ENCODE measurements at places on chromosomes 16 and 17. TPM values are rescaled to one million over a fixed set of nuclear protein-coding genes. Genes with fewer than 3 reads are reported as not detected.

DNA sequence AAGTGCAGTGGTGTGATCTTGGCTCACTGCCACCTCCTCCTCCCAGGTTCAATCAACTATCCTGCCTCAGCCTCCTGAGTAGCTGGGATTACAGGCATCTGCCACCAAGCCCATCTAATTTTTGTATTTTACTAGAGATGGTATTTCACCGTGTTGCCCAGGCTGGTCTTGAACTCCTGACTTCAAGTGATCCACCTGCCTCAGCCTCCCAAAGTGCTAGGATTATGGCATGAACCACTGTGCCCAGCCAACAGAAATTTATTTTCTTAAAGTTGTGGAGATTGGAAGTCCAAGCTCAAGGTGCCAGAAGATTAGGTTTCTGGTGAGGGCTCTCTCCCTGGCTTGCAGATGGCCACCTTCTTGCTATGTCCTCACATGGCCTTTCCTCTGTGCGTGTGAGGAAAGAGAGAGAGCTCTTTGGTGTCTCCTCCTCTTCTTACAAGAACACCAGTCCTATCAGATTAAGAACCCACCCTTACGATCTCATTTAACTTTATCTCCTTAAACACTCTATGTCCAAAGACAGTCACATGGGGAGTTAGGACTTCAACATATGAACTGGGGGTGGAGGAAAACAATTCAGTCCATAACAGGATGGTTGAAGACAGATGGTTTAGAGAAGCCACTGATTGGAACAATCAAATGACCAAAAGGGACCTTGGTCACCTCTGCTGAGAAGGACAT is 31.8 kb downstream of the C16orf82 start:
- H3K36me3 ChIP-seq: no peaks in the 10 kb centered on the region
- no peaks in the 10 kb centered on the region for H3K27me3 ChIP-seq
- no peak overlapping the region for H3K4me3 ChIP-seq
- H3K27ac ChIP-seq: no peak overlapping the region

The ZNF385C gene
- total RNA-seq: 1.0 TPM

- no peaks in the 10 kb centered on the region for H3K27me3 ChIP-seq
- H3K4me3 ChIP-seq: no peak overlapping the region
- DNase-seq: no peak
- no peak overlapping the region for H3K27ac ChIP-seq
These were observed 1.5 kb downstream of the CDYL2 start for GRCh38 chr16:80802902-80803301.

DNA sequence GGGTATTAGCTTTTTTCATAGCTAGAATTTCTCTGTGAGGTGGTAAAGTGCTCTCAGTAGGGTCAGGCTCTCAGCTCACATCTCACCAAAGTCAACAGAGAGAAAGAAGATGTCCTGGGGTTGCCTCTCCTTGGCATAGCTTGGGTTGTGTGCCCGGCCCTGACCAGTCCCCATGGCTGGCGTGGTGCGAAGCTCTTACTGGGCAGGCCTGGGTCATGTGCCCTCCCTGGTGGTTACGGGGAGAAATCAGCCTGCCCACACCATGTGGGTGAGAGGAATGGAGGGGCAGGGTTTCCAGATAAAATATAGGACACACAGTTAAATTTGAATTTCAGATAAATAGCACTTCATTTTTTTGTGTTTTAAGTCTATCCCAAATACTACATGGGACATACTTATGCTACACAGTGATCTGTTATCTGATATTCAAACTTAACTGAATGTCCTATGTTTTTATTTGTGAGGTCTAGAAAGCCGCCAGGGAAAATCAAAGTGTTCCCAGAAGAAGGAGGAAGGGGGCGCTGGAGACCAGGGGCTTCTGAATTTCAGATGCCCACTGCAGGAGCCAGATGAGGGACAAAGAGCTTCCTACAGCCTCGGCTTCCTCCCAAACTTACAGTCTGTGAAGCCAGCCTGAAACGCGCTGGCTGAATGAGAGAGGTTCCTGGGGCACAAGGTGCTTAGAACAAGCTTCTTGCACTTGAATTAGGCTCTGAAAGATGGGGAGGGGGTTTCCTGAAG is 45.4 kb downstream of the NKD1 start:
- H3K36me3 ChIP-seq: no peaks in the 10 kb centered on the region
- H3K4me3 ChIP-seq: no peak overlapping the region
- no peaks in the 10 kb centered on the region for H3K27me3 ChIP-seq
- no peak overlapping the region for H3K27ac ChIP-seq

The AGRP gene
- not detected for total RNA-seq

DNA sequence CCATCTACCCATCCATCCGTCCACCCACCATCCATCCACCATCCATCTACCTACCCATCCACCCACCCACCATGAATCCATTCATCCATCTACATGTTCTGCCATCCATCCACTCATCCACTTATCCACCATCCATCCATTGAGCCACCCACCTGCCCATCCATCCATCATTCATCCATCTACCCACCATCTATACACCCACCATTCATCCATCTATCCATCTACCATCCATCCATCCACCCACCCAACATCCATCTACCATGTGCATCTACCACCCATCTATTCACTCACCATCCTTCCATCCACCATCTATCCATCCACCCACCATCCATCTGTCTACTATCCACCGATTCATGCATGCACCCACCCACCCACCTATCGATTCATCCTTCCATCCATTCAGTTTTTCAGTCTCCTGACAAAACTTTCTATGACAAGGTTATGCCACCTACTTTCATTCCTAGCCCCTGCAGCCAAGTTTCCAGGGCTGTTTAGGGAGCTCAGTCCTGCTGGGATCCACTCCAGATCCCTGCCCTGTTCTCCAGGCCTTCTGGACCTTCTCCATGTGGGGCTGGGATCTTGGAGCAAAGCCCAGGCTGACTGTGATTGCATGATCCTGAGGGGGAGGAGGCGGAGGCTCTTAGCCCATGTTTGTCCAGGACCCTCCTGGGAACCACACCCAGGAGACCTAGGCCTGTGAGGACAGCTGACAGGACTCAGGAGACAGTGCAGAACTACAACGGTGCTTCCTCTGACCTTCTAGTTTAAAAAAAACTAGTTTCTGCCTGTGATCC is 27.4 kb downstream of the BCO1 start:
- no peaks in the 10 kb centered on the region for H3K27me3 ChIP-seq
- H3K4me1 ChIP-seq: no peaks in the 10 kb centered on the region
- peak; percentile 82 for DNase-seq
- H3K27ac ChIP-seq: peak overlapping the region; percentile 62
- no peaks in the 10 kb centered on the region for H3K36me3 ChIP-seq

DNA sequence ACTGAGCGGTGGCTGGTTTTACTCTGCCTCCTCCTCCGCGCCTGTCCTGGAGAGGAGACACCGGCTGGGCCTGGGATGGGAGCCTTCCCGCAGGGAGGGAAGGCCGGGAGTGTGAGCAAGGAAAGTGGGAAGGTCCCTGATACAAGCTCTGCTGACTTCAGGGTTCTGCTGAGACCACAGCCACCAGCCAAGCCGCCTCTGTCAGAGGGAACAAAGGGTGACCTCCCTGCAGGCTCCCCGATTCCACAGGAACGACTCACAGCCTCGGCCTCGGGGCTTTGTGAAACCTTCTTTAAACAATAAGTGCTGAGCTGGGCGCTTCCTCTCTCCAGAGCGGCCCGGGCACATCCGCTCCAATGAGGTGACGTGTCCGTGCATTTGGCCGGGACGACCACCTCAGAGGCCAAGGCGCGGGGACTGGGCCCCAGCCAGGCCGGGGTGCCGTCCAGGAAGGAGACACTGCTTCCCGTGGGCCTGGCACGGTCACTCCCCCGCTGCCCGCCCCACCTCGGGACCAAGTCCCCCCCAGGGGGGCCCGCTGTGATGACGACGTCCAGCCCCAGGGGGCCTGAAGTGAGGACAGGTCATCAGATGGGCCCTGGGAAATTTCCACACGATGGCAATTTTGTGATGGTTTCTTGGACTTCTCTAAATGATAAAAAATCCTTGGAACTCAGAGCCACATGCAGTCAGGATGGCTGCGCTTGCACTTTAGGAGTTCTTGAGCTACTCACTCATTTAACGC is 11.8 kb upstream of the CIBAR2 start:
- peak; percentile 75 for DNase-seq
- no peaks in the 10 kb centered on the region for H3K27me3 ChIP-seq
- no peak overlapping the region for H3K4me3 ChIP-seq
- no peaks in the 10 kb centered on the region for H3K36me3 ChIP-seq
- no peaks in the 10 kb centered on the region for H3K4me1 ChIP-seq

The CRAMP1 gene
- total RNA-seq: 3.8 TPM

- H3K4me1 ChIP-seq: no peaks in the 10 kb centered on the region
- no peak overlapping the region for H3K27ac ChIP-seq
- no peaks in the 10 kb centered on the region for H3K27me3 ChIP-seq
These were observed 8.8 kb upstream of the BIRC5 start for GRCh38 chr17:78205124-78205775.

- no peak for DNase-seq
- H3K27me3 ChIP-seq: no peaks in the 10 kb centered on the region
- H3K4me3 ChIP-seq: no peak overlapping the region
- no peaks in the 10 kb centered on the region for H3K36me3 ChIP-seq
These were observed 14.2 kb downstream of the GAS7 start for GRCh38 chr17:10183931-10184930.

GRCh38 chr17:18182110-18182977 is 1.3 kb upstream of the ALKBH5 start:
- H3K36me3 ChIP-seq: no peaks in the 10 kb centered on the region
- no peaks in the 10 kb centered on the region for H3K27me3 ChIP-seq
- peak; percentile 49 for DNase-seq
- peak overlapping the region; percentile 93 for H3K27ac ChIP-seq
- H3K4me1 ChIP-seq: peaks cover 10% of the 10 kb centered on the region

DNA sequence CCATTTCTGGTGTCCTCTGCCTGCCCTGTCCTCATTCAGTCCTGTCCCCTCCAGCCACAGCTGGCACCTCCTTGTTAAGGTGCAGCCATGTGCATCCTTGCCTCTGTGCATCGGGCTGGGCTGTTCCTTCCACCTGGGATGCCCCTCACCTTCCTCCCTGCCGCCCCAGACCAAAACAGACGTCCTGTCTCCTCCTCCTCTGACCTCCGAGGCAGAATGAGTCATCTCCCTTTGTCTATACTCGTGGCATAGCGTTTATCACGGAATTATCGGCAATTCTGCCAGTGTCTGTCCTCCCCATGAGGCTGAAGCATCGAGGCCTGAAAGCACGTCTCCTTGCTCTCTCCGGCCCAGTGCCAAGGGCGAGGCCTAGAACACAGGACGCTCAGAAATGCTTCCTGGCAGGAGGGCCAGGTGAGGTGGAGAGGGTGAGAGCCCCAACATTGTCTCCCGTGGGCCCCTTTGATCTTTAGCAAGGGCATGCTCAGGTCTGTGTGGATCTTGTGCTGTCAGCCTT is 4.6 kb downstream of the RAI1 start:
- no peak for DNase-seq
- peak overlapping the region; percentile 69 for H3K27ac ChIP-seq
- no peak overlapping the region for H3K4me3 ChIP-seq
- H3K27me3 ChIP-seq: no peaks in the 10 kb centered on the region
- H3K36me3 ChIP-seq: no peaks in the 10 kb centered on the region
- H3K4me1 ChIP-seq: peaks cover 22% of the 10 kb centered on the region

The EVPLL gene
- total RNA-seq: not detected

The SRCIN1 gene
- 6.6 TPM for total RNA-seq

The KRTAP1-5 gene
- total RNA-seq: not detected

DNA sequence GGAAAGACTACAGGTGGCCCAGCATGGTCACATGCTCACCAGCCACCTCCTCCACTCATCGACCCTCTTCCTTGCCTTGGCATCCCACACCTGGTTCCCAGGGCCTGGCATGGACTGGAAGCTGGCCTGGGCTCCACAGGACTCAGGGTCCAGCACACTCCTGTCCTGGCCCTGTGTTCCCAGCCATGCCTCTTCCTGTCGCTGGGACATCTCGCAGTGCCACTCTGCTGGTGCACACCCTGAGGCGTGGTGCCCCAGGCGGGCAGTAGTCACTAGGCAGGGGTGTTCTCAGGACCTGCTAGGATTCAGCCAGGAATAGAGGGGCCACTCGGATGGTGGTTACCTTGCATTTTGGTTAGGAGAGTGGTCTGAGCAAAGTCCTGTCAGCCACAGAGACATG is 99.4 kb downstream of the AMFR start:
- no peaks in the 10 kb centered on the region for H3K27me3 ChIP-seq
- H3K4me3 ChIP-seq: no peak overlapping the region
- no peak overlapping the region for H3K27ac ChIP-seq
- no peaks in the 10 kb centered on the region for H3K4me1 ChIP-seq
- no peak for DNase-seq

GRCh38 chr16:314351-314750 is 31.4 kb downstream of the PDIA2 start:
- H3K27me3 ChIP-seq: no peaks in the 10 kb centered on the region
- no peak overlapping the region for H3K4me3 ChIP-seq
- H3K27ac ChIP-seq: no peak overlapping the region

DNA sequence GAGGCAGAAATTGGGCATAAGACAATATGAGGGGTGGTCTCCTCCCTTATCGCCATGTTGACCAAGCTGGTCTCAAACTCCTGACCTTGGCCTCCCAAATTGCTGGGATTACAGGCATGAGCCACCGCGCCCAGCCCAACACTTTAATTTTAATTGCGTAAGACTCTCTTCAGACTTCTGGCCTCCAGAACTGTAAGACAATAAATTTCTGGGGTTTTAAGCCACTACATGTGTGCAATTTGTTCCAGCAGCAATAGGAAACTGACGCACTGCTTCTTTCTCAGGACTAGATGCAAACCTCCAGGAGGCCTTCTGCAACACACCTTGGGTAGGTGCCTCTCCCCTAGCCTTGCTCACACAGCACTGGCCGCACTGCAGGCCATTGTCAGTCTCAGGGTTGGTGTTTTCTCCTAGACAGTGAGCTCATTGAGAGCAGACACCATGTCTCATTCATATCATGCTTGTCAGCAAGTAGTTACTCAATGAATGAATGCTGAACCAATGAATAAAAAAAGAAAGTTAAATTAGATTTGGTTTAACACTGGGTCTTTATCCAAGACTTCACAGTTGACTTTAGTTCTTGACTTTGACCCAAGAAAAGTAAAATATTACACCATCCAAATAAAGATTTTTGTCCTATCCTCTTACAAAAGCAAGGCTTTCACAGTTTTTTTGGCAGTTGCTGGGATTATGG is 5.5 kb upstream of the ACSF2 start:
- H3K4me1 ChIP-seq: no peaks in the 10 kb centered on the region
- no peaks in the 10 kb centered on the region for H3K27me3 ChIP-seq
- H3K27ac ChIP-seq: peak overlapping the region; percentile 76
- no peak for DNase-seq
- H3K36me3 ChIP-seq: no peaks in the 10 kb centered on the region
- H3K4me3 ChIP-seq: no peak overlapping the region

DNA sequence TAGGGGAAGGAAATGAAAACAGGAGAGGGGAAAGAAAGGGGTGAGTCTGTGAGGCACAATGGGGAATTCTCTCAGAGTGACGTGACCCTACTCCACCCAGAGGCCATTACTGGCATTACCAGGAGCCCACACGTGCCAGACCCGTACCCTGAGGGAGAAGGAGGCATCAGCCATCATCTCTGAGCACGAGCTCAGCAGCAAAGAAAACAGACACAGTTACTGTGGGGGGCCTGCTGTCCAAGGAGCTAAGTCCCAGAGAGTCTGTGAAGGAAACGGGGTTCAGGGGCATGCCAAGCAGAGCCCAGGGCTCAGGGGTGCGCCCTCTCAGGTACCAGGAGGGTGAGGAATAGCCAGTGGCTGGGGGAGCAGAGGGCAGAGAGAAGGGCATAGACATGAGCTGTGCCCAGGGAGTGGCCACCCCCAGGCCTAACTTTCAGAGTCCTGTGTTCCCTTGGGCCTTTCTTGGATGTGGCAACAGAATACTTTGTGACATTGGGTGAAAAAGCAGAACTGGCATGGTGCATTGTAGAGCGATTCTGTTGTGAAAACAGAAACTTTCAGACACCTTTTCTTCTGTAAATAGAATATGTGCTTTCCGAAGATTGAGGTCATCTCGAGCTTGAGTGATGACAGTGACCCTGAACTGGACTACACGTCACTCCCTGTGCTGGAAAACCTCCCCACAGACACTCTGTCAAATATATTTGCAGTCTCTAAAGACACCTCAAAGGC is 11.3 kb downstream of the TAF1C start:
- H3K27me3 ChIP-seq: no peaks in the 10 kb centered on the region
- H3K36me3 ChIP-seq: no peaks in the 10 kb centered on the region
- H3K4me1 ChIP-seq: peaks cover 15% of the 10 kb centered on the region
- peak; percentile 30 for DNase-seq

All from uterus (tissue), 4 donors.